DMS 273 treated with DMSO at 0.1 percent for 48 hours (cell line): ENCODE measurements at places on chromosomes 2 and 18.

DNA sequence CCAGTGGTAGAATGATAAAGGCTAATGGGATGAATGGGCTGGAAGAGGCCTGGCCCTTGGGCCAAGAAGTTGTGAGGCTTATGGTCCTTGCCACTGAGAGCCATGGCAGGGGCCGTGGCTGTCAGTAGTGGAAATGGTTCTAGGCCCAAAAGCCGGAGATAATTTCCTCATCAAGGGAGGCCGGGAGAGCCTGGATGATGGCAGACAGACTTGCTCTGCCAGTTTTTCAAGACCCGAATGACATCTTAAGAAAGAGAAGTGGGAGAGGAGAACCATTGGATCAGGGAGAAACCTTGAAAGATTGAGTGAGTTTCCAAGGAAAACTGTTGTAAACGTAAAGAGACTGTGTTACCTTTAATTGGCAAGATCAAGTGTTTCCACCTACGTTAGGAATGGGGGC is 46.3 kb upstream of the VPS54 start:
- no peak for DNase-seq

DNA sequence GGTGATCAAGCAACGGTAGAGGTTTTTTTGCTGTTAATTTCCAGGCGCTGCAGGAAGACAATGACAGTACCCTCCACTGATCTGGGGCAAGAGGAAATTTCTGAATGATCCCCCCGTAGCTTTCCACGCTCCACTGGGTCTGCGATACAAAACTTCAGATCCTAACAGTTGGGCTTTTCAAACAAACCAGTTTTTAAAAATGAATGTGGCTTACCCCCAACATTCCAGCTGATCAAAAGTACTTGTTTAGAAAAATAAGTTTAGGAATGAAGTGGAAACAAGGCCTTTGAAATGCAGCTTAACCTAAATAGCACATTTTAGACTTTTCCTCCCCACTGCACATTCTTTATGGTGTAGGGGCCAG is 5.7 kb downstream of the ZFP36L2 start:
- no peak for DNase-seq

- no peak for DNase-seq
Measured at GRCh38 chr2:134269230-134269629, 15.4 kb downstream of the MGAT5 start.

- DNase-seq = no peak
Measured at GRCh38 chr2:163612332-163612731, 123.5 kb downstream of the FIGN start.

DNA sequence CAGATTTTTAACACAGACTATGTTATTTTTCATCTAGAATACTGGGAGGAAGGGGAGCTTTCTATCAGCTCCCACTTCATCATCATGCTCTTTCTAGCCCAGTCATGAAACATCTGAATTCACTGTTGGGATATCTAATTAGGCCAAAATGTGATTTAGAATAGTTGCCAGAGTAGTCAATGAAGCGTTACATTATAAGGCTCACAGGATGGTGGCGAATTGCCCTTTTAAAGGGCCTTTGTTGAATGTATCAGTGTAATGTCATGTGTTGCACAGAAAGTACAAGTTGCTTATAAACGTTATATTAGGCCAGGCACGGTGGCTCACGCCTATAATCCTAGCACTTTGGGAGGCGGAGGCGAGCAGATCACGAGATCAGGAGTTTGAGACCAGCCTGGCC is 45.6 kb downstream of the PDE1A start:
- no peak for DNase-seq

DNA sequence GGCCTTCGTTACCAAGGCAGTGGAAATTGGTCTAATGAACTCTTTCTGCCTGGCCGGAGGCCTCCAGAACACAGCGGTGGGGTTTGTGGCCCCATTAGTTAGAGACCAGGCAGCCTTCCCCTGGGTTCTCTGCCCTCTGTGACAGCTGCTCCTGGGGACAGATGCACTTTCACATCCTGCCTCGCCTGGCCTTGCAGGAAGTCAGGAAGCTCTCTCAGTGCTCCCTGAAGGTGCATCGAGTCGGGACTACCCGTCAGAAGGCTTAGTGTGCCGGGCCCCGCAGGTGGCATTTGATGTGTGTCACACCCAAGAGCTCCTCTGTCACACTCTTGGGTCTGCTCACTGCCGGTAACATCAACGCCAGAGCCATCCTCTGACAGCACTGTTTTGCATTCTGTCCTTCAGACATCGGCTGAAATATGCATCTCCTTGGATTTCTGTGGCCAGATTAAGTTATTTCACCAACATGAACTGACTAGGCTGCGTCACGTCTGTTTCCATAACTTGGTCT is 158.3 kb downstream of the LDLRAD4 start:
- no peak for DNase-seq

DNA sequence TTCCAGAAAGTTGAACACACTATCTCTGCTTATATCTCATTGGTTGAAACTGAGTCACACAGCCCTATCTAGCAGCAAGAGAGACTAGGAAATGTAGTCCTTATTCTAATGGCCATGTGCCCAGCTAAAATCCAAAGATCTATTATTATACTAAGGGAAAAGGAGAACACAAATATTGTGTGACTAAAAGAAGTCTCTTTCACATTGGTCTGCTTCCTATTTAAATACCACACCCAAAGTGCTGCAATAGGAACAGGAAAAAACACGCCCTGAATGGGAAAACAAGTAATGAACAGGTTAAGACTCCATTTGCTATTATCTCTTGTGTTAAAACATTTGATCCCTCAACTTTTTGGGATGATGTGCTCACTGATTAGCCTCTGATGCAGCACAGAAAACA is 86.8 kb upstream of the BARD1 start:
- no peak for DNase-seq

- DNase-seq = no peak
Measured at GRCh38 chr2:101809698-101810097, 112.2 kb downstream of the MAP4K4 start.

DNA sequence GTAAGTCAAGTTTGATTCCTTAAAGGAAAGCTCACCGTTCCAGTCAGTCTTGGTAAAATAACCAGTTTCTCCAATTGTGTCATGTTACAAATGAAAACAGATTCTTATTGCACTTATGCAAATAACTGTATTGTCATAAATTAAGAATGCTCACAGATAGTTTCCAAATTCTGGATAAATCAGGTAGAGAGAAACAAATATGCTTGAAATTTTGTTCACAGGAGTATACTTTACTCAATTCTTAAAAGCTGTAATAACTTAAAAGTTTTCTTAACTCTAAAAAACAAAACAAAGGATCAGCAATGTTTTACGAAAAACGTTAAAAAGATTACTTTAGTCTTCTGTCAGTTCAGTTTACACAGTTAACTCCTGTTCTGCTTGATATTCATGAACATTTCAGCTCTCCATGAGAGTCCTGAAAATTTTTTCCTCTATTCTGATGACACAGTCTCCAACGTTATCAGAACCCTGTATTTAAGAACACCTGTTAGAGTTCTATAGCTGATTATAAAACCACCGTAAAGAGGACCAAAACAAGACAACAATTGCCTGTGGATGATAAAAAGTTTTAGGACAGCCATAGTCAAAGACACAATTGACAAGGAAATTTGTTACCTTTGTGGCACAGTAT is 4.4 kb downstream of the GAL3ST2 start:
- DNase-seq = no peak

GRCh38 chr2:39720970-39721369 is 55.3 kb downstream of the TMEM178A start:
- no peak for DNase-seq

DNA sequence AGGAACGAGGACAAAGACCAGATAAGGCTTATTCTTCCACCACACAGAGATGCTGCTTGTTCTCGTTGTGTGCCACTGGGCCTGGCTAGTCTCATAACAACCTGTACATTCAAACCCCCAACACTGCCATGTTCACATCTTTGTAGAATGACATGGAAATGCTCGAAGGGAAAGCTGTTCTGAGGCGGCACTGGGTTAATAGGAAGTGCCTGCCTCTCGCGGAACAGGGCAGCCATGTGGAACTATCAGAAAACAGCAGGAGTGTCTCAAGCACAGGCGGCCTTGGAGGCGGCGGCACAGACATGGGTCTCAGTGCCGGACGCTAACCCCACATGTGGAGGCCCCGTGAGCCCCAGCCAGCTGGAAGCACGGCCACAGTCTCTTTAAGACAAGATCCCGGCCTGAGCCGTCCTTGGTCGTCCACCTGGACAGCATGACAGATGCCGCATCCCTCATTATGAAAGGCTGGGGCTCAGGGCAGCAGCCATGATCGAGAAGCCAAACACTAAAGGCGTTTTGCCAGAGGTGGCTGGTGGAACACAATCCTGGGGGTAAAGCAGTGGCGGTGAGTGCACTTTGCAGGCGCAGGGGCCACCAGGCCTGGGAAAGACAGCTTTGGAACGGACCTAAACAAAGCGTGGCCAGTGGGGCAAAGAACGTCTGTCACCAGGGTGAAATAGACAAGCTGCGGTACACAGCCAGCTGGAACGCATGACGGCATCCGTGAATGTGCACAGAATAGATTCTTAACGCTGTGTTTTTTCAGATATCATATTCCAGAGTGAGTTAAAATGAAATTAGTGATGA is 161.0 kb downstream of the HDAC4 start:
- no peak for DNase-seq

GRCh38 chr2:215635071-215635787 is 199.4 kb upstream of the FN1 start:
- DNase-seq = no peak

- no peak for DNase-seq
Measured at GRCh38 chr2:142629193-142629592, 248.3 kb upstream of the KYNU start.
